ENCODE measurements at places on chromosomes 3 and 15. TPM values are rescaled to one million over a fixed set of nuclear protein-coding genes. Genes with fewer than 3 reads are reported as not detected.

Gene CPNE9
- 3.4 TPM for total RNA-seq

Gene THPO
- not detected for total RNA-seq

DNA sequence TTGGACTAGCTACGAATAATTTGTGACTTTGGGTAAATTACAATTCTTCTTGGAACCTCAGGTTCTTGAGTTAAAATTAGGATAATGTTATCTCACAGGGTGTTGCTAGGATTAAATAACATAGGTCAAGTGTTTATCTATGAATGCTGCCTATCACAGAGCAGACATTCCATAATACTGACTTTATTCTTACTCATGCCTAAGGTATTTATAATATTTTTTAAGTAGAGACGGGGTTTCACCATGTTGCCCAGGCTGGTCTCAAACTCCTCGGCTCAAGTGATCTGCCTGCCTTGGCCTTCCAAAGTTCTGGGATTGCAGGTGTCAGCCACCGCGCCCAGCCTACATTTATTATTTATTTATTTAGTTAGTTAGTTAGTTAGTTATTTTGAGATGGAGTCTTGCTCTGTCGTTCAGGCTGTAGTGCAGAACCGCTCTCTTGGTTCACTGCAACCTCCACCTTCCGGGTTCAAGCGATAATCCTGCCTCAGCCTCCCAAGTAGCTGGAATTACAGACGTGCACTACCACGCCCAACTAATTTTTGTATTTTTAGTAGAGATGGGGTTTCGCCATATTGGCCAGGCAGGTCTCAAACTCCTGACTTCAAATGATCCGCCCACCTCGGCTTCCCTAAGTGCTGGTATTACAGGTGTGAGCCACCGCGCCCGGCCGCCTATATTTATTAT lies 741 bp upstream of the ZNF106 start:
- no peak for DNase-seq

GRCh38 chr15:57375827-57376695 lies at the start of gene CGNL1:
Gene CGNL1 (plus strand): TSS chr15:57376505. CDS start chr15:57438000, 61,495 bp downstream.
- DNase-seq, result no peak

Gene LRRC28
- 80.5 TPM for total RNA-seq

DNA sequence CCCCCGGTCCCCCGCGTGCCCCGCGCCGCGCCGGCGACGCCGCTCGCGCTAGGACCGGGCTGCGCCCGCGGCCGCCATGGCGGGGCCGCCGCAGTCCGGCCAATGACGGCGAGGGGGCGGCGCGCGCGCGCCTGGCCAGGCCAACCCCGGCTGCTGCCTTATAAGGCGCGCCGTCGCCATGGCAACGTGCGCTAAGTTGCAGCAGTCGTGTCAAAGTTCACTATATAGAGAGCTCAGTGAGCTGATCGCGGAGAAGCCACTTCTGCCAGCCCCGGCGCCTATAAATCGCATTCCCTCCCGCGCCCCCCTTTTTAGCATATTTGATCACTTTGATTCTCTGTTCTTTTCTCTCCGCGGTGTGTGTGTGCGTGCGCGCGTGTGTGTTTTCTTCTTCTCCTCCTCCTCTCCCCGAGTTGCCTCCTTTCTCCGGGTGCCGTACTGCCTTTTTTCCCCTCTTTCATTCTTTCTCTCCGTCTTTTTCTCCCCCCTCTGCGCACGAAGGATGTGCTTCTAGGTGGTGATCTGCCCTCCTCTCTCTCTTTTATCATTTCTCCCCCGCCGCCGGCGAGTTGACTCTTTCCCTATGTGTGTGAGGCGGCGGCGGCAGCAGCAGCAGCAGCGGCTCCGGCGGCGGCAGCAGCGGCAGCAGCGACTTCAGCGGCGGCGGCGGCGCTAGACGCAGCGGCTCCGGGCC lies at the start of gene NR2F2:
Gene NR2F2 (plus strand): TSS at position 251 of the 694 bp plus-strand sequence. CDS start 1,406 bp downstream, outside the sequence.
- peak; percentile 97 for DNase-seq

All from suprapubic skin (tissue), 4 donors.